NCI-H1417 treated with DMSO at 0.1 percent for 48 hours (cell line): ENCODE measurements at places on chromosomes 5 and 9.

GRCh38 chr9:80156756-80157472 lies 585.1 kb downstream of the TLE4 start:
- no peak for DNase-seq

- no peak for DNase-seq
These were observed 78.3 kb downstream of the TNC start for GRCh38 chr9:115039516-115040120.

DNA sequence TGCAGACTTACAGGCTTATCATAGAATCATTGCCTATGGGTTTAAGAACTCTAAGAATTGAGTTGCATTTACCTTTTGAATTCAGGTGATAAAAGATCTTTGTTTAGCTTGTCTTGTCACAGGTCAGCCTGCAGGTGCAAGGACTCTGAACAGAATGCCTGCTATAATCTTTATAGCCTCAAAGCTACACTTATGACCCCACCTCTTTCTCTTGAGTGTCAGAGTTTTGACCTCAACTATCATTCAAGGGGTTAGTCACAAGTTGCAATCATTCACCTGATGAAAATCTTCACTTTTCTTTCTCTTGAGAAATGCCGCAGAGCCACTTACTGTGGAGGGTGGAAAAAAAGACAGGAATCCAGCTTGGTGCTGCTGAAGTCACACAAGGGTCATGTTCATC lies 49.5 kb downstream of the ERCC6L2 start:
- no peak for DNase-seq

- no peak for DNase-seq
These were observed 216.8 kb upstream of the PIK3R1 start for GRCh38 chr5:67998709-67999261.

DNA sequence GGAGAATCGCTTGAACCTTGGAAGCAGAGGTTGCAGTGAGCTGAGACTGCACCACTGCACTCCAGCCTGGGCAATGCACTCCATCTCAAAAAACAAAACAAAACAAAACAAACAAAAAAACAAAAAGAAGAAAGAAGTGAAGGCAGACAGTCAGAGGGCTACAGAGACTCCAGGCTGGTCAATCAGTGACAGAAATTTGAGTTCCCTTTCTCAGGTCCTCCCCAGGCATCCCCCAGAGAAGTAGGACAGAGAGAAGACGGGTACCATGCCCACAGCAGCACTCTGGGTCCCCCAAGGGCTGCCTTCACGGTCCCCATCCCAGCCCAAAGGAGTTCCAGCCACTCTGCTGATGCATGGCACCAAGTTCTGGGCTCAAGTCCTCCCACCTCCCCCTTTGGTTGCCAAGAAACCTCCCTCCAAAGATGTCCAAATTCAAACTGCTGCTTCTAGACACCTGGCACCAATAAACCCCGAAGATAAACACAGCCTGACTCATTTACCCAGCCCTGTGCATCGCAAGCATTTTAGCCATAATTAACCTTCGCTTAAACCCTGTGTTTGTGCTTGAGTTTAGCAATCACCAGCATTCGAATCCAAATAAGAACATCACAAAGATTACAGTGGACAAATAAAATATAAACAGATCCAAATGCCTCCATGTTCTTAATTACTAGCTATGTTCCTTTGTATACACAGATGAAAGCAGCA lies 24.0 kb downstream of the SEMA4D start:
- peak; percentile 79 for DNase-seq

DNA sequence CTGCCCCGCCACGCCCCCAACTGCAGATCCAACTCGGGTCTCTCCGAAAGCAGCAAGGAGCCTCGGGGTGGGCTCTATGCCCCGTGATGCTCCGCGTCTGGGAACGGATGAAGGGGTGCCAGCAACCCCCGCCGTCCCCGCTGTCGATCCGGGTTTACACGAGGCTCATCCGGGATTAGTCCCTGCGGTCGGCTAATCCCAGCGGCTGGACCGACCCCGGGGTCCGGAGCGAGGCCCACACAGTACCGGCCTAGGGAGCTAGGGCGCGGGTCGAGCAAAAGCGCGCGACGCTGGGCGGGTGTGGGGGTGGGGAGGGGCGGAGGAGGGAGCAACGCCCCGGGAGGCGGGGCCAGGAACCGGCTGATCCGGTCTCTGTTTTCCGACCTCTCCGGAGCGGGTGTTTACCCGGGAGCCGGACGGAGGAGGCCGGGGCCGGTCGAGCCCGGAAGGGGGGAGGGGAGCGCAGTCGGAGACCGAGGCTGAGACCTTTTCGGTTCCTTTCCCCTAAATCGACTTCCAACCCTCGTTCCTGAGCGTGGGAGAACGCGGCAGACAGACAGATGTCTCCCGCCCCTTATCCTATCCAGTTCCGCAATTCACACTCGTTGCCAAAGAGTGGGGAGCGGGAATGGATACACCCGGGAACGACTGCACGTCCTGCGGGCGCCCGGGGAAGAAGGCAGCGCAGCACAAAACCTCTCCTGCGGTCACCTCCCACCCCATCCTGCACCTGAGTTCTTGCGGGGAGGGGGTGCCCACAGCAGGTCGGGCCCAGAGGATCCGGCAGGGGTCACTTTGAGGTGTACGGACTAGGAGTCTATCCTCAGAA lies 28.6 kb downstream of the PCDH1 start:
- DNase-seq = peak; percentile 37

GRCh38 chr5:141871870-141872269 lies 6.3 kb downstream of the PCDH1 start:
- DNase-seq = no peak

DNA sequence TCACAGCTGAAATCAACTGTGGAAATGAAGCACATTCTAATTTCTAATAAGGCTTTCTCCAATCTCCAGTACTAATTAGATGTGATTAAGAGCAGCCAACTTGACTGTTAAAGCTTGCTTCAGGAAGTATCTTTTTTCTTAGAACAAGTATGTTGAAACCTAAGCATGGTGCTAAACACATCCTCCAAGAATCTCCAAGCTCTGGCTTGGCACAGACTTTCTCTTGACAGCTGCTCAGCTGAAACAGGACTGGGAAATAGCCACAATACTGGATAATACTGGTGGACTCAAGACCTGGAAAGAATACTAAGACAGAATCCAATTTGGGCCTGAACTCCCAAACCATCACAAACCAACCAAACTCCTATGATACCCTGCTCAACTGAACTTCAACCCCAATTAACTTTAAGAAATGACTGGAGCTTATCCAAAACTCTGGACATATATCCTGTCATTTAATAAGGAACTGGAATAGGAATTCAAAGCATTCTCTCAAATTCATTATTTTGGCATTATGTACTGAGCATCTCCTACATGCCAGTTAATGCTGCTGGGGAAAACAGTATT lies 16.2 kb downstream of the PRKAA1 start:
- DNase-seq = no peak

- DNase-seq = no peak
These were observed 26.7 kb downstream of the FOXI1 start for GRCh38 chr5:170132269-170132975.

GRCh38 chr5:32089146-32090000 lies 84.7 kb downstream of the GOLPH3 start:
- no peak for DNase-seq

DNA sequence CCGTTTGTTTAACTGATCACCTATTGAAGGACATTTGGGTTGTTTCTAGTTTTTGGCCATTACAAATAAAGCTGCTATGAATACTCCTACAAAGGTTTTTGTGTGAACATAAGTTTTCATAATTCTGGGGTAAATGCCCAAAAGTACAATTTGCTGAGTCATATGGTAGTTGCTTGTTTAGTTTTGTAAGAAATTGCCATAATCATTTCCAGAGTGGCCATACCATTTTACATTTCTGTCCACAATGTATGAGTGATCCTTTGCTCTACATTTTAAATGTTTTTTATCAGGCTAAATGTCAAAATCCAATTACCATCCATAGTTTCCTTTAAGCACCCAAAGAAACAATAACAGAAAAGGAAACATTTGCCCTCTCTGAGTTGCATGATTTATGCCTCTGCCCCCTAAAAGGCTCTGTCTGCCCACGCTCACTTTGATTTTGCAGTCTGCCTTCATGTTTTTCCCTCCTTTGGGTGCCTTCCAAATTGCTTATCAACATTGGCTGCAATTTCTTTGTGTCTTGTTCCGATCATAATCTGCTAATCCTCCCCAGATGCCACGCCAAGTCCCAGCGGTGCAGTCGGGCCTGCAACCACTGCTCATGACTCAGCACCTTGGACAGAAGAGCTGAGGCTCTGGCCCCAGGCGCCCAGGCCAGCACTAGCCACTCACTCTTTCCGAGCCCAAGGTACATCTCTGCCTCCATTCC lies 339.2 kb downstream of the PIK3R1 start:
- DNase-seq = no peak

GRCh38 chr9:134136118-134136995 lies 475 bp downstream of the WDR5 start:
- no peak for DNase-seq

DNA sequence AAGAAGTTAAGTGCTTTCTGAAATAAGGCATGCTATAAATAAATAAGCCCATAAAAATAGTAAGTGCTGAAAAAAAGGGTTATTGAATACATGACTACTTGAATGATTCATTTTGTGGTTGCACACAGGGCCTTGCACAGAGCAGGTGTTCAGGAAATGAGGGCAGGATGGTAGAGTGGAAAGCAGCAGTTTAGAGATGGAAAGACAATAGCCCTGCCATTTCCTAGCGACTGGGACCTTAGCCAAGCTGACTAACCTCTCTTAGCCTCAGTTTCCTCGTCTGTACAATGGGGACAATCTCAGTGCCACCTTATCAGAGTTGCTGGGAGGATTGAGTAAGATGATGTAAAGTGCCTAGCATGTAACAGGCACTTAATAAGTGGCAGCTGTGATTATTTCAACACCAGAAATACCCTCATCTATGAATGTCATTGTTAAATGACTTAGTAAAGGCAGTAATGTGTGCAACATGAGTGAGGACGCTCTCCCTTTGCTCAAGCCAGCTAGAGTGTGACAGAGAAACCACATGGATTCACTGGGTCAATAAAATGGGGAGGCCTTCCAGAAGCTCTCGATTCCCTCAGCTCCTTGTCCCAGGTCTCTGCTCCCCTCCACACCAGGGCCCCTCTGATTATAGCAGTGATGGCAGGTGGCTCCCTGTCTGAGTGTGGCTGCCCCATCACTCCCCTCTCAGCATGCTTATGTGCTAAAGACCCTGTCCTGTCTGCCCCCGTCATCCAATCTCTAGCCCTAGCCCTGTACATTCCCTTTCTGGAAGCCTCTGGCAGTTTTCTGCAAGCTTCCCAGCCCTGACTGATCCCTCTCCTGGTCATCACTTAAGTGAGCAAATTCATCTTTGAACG lies 16.0 kb upstream of the PHF19 start:
- DNase-seq = no peak

GRCh38 chr9:38382141-38382540 lies 10.4 kb upstream of the ALDH1B1 start:
- DNase-seq = no peak

- DNase-seq = no peak
These were observed 174.9 kb upstream of the PAPPA start for GRCh38 chr9:115978659-115979096.

DNA sequence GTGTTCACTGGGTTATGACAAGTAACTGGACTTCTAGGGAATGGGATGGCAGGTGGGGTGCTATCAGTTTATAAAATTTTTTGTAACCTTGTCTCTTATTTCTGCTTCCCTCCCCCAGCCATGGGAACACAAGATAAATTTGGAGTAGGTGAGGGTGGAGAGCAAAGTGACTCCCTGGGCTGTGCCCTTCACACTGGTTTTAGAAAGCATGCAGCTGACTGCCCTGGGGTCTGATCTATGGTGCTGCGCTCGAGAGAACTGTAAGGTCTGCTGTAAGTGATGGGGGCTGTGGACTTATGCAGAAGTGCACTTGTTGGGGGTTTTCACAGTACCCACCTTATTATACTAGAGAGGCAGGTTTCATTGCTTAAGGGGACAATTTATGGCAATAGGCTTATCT lies 247.7 kb upstream of the DMRT1 start:
- no peak for DNase-seq
